ENCODE measurements at places on chromosomes 2 and 18.

DNA sequence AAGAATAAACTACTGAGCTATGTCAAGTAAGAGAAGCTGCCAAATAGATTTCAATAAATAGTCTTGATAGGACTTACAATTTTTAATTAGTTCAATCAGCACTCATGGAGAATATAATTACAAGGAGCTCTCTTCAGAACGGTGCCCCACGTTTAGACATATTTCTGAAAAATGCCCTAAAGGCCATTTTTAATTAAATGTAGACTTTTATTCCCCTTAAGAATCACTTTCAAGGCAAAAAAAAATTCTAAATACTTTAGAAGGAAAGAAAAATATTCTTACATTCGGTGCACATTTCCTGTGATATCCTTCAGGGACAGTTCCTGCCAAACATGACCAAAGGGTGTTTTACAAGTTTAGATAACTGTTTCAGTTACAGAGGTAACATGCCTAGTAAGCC is 202.5 kb upstream of the CDH7 start:
- no peak for DNase-seq

- DNase-seq = no peak
Observed at GRCh38 chr2:98932778-98933343, 3.2 kb downstream of the CRACDL start.

- DNase-seq = no peak
Observed at GRCh38 chr18:24475926-24476589, 15.6 kb downstream of the HRH4 start.

- DNase-seq = no peak
Observed at GRCh38 chr2:204317640-204318039, 227.6 kb upstream of the PARD3B start.

- no peak for DNase-seq
Observed at GRCh38 chr2:5915881-5916310, 223.7 kb downstream of the SOX11 start.

GRCh38 chr2:217830061-217830460 is 172.7 kb downstream of the TNS1 start:
- no peak for DNase-seq

DNA sequence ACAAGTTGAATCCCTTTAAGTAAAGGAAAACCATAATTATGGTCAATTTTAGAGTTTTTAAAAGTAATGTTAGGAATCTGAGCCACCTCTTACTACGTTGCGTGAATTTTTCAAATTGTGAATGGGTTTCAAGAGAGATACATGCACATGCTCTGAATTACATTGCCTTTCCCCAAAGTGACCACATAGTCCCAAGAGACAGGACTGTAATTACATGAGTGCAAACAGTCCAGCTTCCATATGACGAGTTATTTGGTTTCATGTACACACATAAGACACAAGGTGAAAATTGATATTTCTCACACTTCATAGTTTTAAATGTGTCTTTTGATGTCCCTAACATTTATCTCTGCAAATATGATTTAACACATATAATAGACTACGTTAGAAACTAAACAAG is 850.8 kb downstream of the LRP1B start:
- DNase-seq = no peak

DNA sequence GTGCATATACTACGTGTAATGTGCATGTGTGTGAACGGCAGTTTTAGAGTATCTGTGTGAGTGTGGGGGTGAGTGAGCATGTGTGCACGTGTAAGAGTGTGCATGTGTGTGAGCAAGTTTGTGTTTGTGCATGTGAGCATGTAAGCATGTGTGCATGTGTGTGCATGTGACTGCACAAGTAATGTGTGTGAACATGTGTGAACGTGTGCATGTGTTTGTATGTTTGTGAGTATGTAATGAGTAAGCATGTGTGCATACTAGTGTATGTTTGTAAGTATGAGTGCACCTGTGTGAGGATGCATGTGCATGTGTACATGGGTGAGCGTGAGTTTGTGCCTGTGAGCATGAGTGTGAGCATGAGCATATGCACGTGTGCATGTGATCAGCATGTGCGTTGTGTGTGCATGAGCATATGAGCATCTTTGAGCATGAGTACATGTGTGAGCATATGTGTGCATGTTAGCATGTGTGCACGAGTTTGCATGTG is 90.7 kb downstream of the ZNF516 start:
- DNase-seq = no peak

GRCh38 chr2:209472112-209472832 is 48.4 kb downstream of the MAP2 start:
- DNase-seq = no peak

DNA sequence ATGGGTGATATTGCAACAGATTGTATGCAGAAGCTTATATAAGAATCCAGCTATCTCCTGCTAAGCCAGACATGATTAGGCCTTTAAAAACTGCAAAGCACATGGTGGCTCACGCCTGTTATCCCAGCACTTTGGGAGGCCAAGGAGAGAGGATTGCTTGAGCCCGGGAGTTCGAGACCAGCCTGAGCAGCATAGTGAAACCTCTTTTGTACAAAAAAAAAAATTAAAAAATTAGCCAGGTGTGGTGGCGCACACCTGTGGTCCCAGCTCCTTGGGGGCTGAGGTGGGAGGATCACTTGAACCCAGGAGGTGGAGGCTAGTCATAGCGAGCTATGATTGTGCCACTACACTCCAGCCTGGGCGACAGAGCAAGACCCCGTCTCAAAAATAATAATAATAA is 204.6 kb downstream of the TNS1 start:
- no peak for DNase-seq

GRCh38 chr2:69216535-69217332 is 170.3 kb downstream of the GFPT1 start:
- DNase-seq = no peak

- no peak for DNase-seq
Observed at GRCh38 chr2:64781711-64782390, 128.1 kb upstream of the SERTAD2 start.

DNA sequence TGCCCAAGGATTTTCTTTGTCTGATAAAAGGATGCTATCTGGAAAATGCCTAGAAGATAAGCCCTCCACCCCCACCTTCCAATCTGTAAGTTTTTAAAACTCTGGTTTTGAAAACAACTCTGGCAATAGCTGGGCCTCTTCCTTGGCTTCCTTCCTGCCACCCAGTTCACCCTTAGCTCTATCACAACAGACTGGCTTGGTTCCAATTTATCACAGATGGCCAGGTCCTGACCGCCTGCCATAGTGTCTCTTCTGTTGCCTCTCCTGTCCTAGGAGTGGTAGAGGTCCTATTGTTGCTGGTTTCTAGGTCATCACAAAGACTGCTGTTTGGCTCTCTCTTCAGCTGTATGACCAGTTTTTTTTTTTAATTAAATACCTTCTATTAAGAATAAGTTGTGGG is 1727.9 kb upstream of the SLC39A10 start:
- DNase-seq = no peak

- DNase-seq = no peak
Observed at GRCh38 chr2:241968417-241968816, 98.9 kb downstream of the RTP5 start.

DNA sequence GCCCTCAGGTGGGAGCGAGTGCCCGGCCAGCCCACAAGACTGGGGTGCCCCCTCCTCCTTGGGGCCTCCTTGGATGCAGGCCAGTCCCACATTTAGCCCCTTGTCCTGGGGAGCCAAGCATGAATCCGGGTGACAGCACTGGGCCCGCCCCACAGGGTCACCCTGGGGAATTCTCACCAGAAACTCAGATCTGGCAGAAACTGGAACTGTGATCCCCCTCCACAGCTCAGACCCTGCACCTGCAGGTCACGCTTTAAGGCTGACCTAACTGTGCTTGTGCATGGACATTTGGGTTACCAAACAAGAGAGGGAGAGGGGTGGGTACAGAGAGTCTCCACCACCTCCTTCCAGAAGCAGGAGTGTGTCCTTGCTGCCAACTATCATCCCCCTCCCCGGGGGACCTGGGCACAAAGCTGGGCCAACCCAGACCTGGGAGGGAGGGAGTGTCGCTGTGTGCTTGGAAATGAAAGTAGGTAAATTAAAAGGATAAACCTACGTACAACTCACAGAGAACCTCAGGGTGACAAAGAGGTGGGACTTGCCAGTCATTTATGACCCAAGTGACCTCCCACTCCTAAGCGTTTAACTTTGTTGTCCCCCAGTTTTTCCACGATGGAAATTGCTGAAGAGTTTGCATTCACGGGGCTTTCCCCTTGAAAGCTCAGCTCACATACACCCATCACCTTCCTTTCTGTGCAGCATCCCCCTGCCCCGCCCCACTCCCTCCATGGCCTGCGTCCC is 9.1 kb downstream of the ITM2C start:
- DNase-seq = no peak

DNA sequence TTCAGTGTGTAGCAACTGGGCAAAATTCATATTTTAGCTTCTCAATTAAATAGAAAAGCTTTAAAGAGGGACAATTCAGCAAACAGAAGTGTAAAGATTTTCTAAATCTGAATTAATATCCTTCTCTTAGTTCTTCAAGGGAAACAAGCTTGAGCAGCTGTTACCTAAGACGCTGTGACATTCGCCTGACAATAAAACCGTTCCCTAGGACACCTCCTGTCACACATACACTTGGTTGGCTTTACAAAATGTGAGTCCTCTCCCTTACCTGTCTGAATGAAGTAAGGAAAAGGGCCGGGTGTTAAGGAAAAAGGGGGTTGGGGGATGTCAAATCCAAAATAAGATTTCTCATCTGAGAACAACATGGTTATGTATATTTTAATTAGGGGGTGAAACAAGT is 2.1 kb downstream of the SERTAD2 start:
- DNase-seq = no peak

DNA sequence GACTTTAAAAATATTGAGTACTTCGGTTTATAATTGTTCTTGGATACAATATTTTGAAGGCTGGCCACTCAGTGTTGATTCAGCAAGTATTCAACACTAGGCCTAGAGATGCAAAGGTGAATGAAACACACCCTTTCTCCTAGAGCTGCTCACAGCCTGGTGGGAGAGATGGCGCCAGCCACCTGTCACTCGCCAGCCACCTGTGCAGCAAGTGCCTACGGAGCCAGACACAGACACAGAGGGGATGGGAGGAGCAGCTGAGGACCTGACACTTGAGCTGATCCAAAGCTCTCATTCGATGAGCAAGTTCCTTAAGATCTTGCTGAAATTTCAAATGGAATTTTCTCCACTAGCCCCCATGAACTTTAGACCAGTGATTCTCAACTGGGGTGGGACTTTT is 151.1 kb upstream of the RIOK3 start:
- DNase-seq = no peak

DNA sequence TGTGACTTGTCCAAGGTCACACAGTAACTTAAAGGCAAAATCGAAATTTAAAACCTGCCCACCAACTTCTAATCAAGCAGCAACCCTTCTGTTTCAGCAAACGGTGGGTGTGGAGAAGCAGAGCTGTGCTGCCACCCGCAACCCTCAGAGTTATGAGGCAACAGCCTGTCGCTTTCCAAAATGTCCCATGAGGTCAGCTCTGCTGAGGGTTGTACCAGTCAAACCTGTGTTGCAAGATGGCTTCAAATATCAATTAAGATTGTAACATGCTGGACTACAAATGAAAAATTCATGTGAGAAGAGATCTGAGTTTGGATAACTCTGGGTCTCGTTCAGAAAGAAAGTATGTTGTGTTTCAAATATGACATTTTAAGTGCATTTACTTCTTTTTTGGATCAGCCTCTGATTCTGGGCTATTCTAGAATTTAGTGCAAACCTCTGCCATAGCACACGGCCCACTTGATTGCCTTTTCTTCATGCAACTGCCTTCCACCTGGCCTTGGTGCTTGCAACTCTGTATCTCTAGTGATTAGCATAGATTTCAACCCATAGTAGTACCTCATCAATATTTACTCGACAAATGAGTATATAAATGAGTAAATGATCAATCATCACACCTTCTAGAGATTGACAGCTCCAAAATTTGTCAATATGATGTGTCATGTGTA is 69.3 kb downstream of the TIMM21 start:
- DNase-seq = no peak

DNA sequence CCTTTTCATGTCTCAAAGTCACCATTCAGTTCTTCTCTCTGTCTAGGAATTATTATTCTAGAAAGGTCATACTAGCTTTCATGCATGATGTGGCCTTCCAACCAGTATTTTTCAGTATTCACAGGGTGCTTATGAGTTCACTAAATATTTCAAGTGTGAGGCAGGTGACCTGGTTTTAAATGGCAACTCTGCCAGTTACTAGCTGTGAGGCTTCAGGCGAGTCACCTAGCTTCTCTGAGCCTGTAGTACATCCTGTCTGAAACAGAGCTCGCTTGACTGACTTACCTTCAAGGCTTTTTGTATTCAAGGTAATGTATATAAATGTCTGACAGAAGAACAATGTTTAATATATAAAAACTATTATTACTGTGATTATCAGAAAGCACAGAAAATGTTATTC is 19.4 kb upstream of the ACVR1 start:
- no peak for DNase-seq

GRCh38 chr2:122081751-122082150 is 326.3 kb downstream of the TSN start:
- DNase-seq = no peak

GRCh38 chr2:205698286-205699268 is 16.3 kb downstream of the NRP2 start:
- DNase-seq = no peak

DNA sequence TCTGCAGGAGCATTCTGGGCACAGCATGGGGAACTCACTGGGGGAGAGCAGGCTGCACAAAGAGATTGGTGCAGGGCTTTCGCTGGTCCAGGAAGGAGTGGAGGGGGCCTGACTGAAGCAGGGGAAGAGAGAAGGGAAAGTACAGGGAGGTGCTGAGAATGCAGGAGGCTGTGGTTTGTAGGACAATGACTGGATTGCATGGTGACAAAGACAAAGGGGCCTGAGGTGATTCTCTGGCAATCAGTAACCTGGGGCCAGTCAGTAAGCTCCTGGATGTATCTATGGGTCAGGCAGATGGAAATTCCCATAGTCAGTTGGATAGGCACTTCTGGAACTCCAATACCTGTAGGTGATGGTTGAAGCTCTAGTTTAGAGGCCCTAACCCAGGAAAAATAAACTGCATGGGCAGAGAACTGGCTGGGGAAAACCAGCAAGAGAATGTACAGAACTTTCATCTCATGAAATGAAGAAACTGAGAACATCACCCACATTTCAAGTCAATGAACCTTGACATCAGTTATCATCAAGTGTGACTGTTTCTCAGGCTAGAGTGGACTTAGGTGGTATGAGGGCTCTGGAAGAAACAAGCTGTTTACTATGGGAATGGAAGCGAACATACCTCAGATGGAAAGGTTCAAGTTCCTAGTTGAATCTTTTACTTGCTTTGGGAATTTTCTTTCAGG is 193.2 kb downstream of the TPGS2 start:
- DNase-seq = no peak

- DNase-seq = no peak
Observed at GRCh38 chr18:1954583-1955312, 616.6 kb downstream of the METTL4 start.

- DNase-seq = no peak
Observed at GRCh38 chr2:237692601-237693290, 65.4 kb downstream of the LRRFIP1 start.

- DNase-seq = no peak
Observed at GRCh38 chr2:174344716-174345461, 10.1 kb downstream of the SP9 start.

- DNase-seq = no peak
Observed at GRCh38 chr2:16614314-16614860, 51.2 kb downstream of the CYRIA start.

GRCh38 chr2:2243666-2244065 is 87.4 kb downstream of the MYT1L start:
- DNase-seq = no peak

All from stimulated activated CD4-positive, alpha-beta T cell treated with anti-CD3 and anti-CD28 coated beads, Interleukin-1b, Interleukin-23, amount 100 ng/mL, for 1 hour (primary cell).